T-helper 2 cell treated with Interferon-gamma antibody and Interleukin-4, amounts not matched to agents 5 μg/mL and 100 μg/mL, for 36 hours (primary cell): ENCODE measurements at places on chromosomes 4 and X.

GRCh38 chrX:118579417-118579816 is 83.8 kb downstream of the DOCK11 start:
- no peak for DNase-seq

DNA sequence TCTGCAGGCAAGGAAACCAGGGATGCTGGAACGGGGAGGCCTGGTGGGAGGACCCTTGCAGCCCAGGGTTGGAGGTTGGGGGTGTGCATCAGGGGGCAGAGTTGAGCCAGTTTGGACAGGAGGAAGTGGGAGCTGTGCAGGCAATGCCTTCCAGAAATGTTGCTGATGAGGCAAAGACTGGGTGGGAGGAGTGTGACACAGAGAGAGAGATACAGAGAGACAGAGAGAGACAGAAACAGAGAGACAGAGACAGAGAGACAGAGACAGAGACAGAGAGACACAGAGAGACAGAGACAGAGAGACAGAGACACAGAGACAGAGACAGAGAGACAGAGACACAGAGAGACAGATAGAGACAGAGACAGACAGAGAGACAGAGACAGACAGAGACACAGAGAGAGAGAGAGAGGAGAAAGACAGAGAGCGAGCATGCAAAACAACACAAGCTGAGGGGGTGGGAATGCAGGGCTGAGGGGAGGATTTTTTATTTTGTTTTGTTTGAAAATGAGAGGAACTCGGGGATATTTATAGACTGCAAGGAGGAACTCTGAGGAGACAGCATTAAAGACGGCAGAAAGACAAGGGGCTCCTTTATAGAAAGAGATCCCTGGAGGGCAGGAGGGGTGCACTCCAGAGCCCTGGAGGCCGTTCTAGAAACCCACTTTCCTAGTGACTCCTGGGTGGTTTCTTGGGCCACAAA is 1.9 kb upstream of the HAUS3 start:
- DNase-seq = no peak

DNA sequence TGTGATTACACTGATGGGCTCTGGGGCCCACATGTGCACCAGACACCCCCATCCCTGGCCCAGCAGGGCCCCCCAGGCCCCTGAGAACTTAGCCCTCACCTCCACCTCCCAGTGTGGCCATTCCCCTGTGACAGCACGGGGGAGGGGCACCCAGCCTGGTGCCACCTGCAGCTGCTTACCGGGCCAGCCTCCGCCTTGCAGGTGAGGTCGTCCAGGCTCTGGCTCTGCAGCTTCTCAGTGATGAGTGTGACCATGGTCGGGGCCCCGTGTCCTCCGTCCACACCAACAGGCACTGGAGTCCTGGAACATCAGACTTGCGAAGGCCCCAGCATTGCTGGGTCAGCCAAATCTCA is 15.6 kb downstream of the FAM53A start:
- no peak for DNase-seq

DNA sequence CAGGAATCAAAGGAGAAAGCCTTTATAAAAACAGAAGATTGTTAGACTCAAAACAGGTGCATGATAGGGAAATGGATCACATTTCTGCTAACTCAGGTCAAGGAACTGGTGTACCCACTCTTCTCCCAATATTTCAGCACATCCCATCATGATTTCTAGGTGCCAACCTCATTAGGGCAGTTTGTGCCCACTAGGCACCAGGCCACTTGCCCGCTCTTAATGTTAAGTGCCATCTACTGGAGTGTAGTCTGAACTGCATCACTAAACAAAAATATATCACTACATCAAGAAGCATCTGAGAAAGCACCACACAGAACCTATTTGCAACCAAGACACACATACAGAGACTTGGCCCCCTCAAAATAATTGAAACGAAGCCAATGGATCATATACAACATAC is 140.4 kb upstream of the GRID2 start:
- no peak for DNase-seq

- no peak for DNase-seq
Measured at GRCh38 chr4:17155486-17155885, 257.0 kb upstream of the LDB2 start.

DNA sequence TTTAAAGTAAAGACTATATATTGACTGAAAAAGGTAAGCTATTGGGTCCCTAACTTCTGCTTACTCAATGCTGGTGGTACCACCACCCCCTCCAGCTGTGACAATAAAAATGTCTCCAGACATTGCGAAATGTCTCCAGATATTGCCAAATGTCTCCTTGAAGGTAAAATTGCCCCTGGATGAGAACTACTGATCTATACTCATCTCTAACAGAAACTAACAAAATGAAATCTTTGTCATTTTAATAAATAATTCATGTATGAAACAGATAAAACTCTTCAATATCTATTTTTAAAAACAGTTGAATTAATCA is 20.1 kb downstream of the CLTRN start:
- DNase-seq = no peak

- DNase-seq = no peak
Measured at GRCh38 chr4:87524456-87524855, 4.7 kb downstream of the SPARCL1 start.

GRCh38 chrX:63661676-63662075 is 123.3 kb downstream of the ARHGEF9 start:
- DNase-seq = no peak

DNA sequence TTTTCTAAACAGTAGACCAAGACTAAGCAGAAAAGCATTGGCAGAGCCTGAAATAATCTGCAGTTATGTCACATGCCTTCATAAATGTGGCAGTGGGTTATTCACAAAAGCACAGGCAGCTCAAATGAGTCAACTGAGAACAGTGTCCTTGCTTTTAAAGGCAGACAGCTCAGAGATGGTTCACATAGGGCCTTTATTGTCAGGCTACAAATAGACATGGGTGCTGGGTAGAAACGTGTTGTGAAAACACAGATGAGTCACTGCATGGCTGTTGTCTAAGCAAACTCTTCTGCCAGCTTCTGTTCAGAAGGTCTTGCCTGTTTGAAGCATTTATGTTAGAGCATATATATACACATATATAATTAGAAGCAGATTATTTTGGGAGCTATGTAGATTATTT is 118.0 kb downstream of the SLC4A4 start:
- DNase-seq = no peak

DNA sequence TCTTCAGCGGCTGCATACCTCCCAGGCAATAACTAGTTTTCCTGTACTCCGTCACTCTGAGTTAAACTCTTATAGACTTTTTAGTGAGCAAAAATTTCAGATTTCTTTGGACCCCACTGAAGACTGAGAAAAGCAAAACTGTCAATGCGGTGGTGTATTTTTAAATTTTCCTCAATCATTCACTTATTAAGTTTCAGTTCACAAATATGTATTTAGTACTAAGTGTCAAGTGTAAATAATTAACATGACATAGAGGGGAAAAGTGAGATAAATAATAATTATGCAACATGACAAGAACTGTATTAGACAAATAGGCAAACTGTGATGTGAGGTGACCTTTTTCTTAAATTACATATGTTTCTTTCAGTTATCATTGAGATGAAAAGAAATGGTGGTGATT is 124.4 kb downstream of the NAF1 start:
- DNase-seq = no peak

DNA sequence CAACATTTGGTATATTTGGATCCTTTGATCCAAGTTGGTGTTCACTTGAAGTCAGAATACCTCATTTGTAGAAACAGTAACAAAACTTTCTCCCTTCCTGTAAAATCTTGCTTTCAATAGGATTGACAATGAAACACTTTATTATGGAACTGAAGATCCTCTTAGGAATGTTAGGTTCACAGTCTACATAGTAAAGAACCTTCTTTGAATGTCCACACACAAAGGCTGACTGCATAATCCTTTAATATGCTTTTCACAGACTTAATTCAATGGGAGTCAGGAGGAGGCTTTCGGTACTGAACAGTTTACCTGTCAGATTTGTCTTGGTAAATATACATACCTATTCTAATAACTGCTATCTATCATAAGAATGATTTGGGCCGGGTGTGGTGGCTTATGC is 188.5 kb downstream of the SPRY1 start:
- no peak for DNase-seq

- DNase-seq = peak; percentile 64
Measured at GRCh38 chr4:168509786-168510185, 12.9 kb downstream of the PALLD start.

GRCh38 chr4:175674219-175674618 is 137.8 kb downstream of the GPM6A start:
- DNase-seq = no peak

DNA sequence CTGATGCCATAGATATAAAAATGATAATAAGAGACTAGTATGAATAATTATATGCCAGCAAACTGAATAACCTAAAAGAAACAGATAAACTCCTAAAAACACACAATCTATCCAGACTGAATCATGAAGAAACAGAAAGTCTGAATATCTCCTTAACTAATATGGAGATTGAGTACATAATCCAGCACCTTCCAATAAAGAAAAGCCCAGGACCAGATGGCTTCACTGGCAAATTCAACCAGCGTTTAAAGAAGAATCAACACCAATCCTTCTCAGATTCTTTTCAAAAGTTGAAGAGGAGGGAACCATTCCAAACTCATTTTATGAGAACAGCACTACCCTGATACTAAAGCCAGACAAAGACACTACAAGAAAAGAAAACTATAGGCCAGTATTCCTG is 26.5 kb upstream of the RNF212 start:
- no peak for DNase-seq

GRCh38 chr4:17535242-17535641 is 20.3 kb downstream of the CLRN2 start:
- DNase-seq = no peak

- DNase-seq = no peak
Measured at GRCh38 chrX:17028356-17028755, 81.9 kb downstream of the REPS2 start.

DNA sequence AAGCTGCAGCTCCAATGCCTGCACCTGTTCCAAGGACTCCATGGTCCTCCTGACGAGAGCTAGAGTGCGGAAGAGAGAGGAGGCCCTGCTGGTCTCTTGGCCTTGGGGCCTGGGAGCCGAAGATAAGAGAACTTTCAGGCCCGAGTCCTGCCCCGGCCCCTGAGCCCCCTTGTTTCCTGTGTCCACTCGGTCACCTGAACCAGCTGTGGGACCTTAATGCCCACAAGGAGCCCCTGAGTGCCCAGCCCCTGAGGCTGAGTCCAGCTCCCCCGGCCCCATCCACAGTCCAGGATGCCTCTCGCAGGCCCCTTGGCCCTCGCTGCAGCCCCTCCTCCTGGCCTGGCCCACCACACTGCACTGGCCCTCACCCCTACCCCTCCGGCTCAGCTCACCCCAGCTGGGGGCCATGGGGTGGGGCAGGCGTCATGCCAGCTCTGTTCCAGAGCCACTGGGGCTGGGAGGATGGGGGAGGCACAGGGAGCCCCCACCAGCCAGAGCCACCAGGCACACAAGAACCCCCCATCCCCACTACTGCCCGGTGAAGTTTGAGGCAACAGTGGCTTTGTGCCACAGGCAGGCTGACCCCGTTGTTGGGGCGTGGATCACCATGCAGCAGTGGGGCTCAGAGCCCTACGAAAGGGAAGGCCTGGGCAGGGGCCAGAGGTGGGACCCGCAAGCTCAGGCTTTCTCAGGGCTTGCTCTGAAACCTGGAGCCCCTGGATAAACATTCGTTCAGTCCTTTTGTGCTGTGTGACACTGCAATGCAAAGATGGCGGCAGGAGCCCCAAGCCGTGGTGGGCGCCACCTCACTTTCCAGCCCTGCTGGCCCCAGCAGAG is 14.1 kb downstream of the NAT8L start:
- no peak for DNase-seq

GRCh38 chr4:150867148-150867547 is 147.9 kb downstream of the LRBA start:
- DNase-seq = no peak

- DNase-seq = no peak
Measured at GRCh38 chr4:185562531-185562930, 27.2 kb upstream of the PDLIM3 start.

- peak; percentile 69 for DNase-seq
Measured at GRCh38 chr4:15754323-15754722, 23.8 kb upstream of the CD38 start.

DNA sequence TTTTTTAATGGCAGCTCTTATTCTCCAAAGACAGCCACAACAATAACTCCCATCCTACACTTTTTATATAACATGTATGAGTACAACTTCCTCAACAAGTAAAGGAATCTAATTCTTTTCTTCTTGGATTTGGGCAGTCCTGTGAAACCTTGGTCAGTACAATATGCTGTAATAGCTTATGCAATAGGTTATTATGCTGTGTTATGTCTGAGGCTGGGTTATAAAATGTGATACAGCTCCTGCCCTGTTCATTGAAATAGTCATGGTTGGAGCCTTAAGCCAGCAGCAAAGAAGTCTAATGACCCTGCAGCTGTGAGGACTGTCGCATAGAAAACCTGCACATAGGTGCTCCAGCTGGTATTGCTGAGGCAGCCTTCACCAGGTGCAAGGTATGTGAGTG is 215.8 kb upstream of the RASGEF1B start:
- DNase-seq = no peak

GRCh38 chr4:78566834-78567499 is 15.4 kb downstream of the ANXA3 start:
- DNase-seq = no peak

DNA sequence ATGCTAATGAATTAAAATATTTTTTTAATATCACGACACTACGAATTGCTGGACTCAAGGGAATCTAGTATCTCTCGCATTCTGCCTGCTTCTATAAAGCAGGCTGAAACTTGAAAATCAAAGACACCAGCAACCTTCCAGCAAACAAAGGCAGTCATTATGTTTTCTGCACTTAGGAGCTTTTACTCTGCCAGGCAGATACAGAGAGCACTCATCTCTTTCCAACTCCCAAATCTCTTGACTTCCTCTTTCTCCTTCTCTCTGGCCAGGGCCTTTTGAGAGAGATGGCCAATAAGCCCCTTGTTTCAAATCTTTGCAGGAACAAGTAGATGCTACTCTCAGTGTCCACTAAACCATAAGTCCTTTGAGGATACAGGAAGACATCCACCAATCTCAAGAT is 95.2 kb upstream of the KLF3 start:
- DNase-seq = no peak
